Neural crest cell (in vitro differentiated cells): ENCODE measurements at places on chromosomes 16 and 17. TPM values are rescaled to one million over a fixed set of nuclear protein-coding genes. Genes with fewer than 3 reads are reported as not detected.

DNA sequence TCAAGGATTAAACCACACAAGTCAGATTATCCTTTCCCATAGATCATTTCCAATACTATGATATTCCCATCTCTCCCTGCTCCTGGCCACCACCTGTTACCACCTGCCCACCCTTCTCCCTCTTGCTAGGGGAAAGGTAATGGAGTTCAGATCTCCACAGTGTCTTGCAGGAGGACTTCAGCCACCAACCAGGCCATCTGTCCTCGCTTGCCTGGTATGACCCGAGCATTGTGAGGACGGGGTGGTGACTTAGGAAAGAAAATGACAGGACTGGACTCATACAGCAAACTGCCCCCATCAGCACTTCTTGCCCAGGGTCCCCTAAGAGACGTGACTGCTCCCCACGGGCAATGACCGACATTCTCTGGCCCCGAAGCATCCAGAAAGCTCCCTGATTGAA, 10.8 kb downstream of the FKBP10 start:
- H3K27ac ChIP-seq: peak overlapping the region; percentile 43
- H3K36me3 ChIP-seq: no peaks in the 10 kb centered on the region
- H3K27me3 ChIP-seq: no peaks in the 10 kb centered on the region

- peaks cover 7% of the 10 kb centered on the region for H3K36me3 ChIP-seq
- H3K4me3 ChIP-seq: no peak overlapping the region
- H3K4me1 ChIP-seq: no peaks in the 10 kb centered on the region
- no peak overlapping the region for H3K27ac ChIP-seq
- H3K27me3 ChIP-seq: peaks cover 54% of the 10 kb centered on the region
Observed at GRCh38 chr16:89199241-89200123, 855 bp downstream of the SLC22A31 start.

- no peak overlapping the region for H3K27ac ChIP-seq
- no peaks in the 10 kb centered on the region for H3K27me3 ChIP-seq
- DNase-seq: peak; percentile 36
- H3K4me1 ChIP-seq: peaks cover 42% of the 10 kb centered on the region
Observed at GRCh38 chr16:57807968-57808528, 5.8 kb upstream of the KIFC3 start.

GRCh38 chr17:32111141-32111771, 31.0 kb upstream of the RHOT1 start:
- H3K27me3 ChIP-seq: no peaks in the 10 kb centered on the region
- no peak overlapping the region for H3K4me3 ChIP-seq
- peaks cover 12% of the 10 kb centered on the region for H3K4me1 ChIP-seq
- DNase-seq: no peak
- H3K27ac ChIP-seq: no peak overlapping the region
- H3K36me3 ChIP-seq: no peaks in the 10 kb centered on the region

DNA sequence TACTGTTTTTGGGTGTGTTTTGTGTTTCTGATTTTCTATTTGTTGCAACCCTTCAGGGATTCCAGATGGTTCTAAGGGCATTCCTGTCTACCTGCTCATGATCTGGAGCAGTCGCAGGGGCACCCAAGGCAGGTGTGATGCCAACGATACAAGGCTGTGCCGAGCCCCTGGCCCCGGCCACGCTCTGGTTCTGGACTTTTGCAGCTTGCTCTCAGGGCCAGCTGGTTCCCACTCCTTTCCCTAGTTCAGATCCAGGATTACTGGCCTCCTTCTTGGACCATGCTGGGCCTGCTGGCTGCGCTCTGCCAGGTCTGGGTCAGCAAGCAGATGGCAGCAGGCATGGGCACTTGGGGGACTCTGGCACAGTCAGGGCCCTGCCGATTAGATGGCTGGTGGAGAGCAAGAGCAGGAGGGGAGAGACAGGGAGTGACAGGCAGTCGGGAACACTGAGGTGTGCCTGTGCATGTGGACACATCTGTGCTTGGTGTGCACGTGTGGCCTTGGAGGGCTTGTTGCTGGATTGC, 15.2 kb upstream of the RAP1GAP2 start:
- no peak overlapping the region for H3K4me3 ChIP-seq
- no peak overlapping the region for H3K27ac ChIP-seq
- no peak for DNase-seq
- H3K4me1 ChIP-seq: peaks cover 4% of the 10 kb centered on the region
- H3K36me3 ChIP-seq: no peaks in the 10 kb centered on the region
- H3K27me3 ChIP-seq: peaks cover 25% of the 10 kb centered on the region

- H3K27ac ChIP-seq: no peak overlapping the region
- peaks cover 26% of the 10 kb centered on the region for H3K4me1 ChIP-seq
- no peak overlapping the region for H3K4me3 ChIP-seq
- no peaks in the 10 kb centered on the region for H3K27me3 ChIP-seq
- no peak for DNase-seq
Observed at GRCh38 chr17:40331743-40332641, 23.0 kb downstream of the RARA start.

DNA sequence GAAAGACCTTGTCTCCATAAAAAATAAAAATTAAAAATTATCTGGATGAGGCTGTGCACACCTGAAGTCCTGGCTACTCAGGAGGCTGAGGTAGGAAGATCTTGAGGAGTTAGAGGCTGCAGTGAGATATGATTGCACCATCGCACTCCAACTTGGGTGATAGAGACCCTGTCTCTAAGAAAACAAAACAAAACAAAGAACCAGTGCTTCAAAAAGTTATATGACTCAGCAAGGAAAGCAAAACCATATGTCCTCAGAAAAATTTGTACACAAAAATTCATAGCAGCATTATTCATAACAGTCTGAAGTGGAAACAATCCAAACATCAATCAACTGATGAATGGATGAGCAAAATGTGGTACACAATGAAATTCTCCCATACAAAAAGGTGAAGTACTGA, 48.9 kb downstream of the SLFN5 start:
- no peak for DNase-seq
- peaks cover 48% of the 10 kb centered on the region for H3K27me3 ChIP-seq
- H3K4me3 ChIP-seq: no peak overlapping the region
- H3K27ac ChIP-seq: no peak overlapping the region
- H3K4me1 ChIP-seq: no peaks in the 10 kb centered on the region

DNA sequence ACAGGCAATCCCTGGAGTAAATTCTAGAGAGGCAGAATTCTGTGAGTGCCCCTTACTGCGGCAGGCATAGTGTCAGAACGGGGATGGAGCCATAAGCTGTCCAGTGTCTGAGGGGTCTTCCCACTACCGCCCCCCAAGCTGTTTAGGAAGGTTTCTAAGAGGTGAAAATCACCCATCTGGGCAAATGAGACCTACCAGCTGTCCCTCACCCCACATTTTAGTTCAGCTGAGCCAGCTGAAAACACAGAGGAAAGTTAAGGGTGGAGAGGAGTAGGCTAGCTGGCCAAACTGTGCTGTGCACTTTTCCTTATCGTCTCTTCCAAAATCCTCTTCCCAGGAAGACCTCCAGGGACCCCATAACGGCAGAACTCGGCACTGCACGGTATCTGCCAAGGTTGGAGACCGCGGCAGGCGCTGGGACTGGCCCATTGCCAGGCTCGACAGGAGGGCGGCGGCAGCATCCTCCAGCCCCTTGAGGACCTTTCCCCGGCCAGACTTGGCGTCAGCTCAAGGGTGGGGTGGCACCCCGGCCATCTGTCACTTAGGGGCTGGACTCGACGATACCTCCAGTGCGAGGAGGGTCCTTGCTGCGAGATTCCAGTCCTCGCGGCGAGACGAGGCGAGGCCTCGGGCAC, 955 bp downstream of the ACLY start:
- no peaks in the 10 kb centered on the region for H3K27me3 ChIP-seq
- H3K4me3 ChIP-seq: peak overlapping the region; percentile 96
- peaks cover 59% of the 10 kb centered on the region for H3K4me1 ChIP-seq
- H3K36me3 ChIP-seq: peaks cover 4% of the 10 kb centered on the region

The OR1A1 gene
- not detected in 2 replicates for total RNA-seq

The NPIPA5 gene
- 6.0 and 6.1 TPM in 2 replicates for total RNA-seq
